ENCODE measurements at places on chromosomes 4 and X.

DNA sequence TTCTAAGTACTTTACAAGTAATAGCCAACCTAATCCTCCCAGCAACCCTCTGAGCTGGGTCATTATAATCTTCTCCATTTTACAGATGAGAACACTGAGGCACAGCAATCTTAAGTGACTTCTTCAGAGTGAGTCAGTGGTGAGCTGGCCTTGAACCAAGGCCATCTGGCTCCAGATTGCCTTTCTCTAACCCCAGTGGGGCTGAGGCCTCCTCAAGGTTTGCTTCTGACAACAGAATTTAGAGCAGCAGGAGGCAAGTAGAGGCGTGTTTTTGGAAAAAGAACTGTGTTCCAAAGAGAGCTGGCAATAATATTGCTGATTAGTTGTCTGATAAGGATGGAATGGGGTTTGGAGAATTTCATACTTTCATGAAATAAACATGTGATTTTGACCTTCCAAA is 41.2 kb downstream of the PIR start:
- no peak for DNase-seq

DNA sequence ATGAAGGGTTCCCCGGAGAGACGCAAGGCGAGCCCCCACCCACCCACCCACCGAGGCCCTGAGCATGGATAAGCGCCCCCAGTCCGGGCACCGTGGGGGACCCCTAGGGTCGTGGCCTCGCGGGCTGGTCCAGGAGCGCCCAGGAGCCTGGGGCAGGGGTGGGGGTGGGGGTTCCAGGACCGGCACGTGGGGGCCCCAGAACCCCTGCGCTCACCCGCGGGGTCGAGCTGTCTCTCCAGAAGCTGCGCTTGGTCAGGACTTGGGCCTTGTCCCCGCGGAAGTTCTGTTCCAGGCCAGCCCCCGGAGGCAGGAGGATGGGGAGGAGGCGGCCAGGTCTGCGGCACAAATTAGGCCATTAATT is 11.2 kb upstream of the SHOX start:
- DNase-seq = no peak

DNA sequence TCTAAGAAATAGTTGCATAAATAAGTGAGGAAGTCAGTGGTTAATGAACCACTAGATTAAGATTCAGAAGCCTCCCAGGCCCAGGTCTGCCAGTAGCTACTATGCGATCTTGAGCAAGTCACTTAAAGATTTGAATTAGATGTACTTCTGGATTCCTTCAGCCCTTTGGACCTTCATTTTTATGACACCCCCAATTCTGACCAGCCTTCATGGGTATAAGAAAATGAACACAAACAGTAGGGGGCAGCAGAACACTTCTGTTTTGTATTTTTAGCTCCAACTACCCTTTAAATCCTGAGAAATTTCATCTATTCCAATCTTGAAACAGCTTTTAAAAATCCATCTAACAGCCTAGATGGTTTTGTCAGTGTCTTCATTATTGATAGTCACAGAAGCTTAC is 19.0 kb downstream of the TMEM47 start:
- DNase-seq = no peak

DNA sequence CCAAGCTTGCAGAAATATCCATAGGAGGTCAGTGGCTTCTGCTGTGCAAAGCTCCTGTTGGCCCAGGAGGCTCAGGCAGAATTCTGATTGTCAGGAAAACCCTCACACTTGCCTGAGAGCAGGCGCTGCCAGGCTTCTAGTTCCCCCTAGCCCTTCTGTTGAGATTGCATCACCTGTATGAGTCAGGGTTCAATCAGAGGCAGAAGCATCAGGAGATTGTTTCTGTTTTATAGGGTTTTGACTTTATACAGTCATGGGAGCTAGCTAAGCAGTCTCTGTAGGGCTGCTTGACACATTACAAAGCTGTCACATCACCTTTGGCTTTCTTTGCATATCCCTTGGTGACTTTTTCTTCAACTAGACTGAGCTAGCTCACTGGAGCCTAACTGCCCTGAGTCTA is 27.8 kb downstream of the DIPK2B start:
- no peak for DNase-seq

DNA sequence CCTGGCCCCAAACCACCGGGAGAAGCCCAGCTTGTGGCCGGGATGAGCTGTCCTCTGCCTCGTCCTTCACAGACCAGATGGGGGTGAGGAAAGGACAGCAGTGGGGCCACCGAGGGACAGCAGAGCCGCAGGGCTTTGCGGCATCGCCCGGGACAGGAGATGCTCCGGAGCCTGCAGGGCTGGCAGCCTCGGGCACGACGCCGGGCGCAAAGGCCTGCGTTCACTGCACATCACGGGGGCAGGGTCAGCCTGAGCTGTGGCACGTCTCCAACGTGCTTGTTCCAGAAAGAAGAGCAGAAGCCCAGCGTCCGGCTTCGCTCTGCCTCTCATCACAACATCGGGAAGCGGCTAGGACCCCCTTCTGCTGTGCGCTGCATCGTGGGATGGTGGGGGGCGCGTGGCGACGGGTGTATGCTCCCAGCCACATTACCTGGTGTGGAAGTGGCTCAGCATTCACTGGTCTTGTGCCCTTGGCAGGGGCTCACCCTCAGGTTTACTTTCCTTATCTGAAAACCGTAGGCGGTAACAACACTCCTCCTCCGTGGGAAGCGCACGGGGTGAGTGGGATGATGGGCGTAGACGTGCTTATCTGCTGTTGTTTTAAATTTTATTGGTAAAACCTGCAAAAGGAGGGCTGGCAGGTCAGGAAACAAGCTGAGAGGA is 7.4 kb downstream of the TADA2B start:
- DNase-seq = no peak

GRCh38 chr4:186657764-186658163 is 65.9 kb downstream of the FAT1 start:
- DNase-seq = no peak

DNA sequence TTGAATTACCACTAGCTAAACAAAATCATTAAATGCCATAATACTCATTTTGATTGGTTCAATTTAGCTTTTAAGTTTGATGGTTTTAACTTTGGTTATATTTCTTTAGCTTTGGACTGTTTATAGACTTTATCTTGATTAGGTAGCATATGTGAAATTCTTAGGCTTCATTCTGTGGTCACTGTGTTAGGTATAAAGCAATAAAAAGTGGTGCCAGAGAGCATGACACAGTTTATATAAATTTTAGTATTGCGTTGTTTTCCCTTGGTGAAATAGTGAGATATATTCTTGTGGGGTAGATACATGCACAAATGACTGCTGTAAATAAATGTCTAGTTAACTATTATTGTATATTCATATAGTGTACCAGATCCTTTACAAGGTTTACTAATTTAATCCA is 474.2 kb upstream of the GRID2 start:
- no peak for DNase-seq

GRCh38 chrX:139831675-139832456 is 101.0 kb downstream of the ATP11C start:
- peak; percentile 9 for DNase-seq

- no peak for DNase-seq
These were observed 20.4 kb upstream of the TBC1D14 start for GRCh38 chr4:6889101-6889735.

GRCh38 chr4:106864231-106864630 is 171.9 kb downstream of the DKK2 start:
- no peak for DNase-seq

DNA sequence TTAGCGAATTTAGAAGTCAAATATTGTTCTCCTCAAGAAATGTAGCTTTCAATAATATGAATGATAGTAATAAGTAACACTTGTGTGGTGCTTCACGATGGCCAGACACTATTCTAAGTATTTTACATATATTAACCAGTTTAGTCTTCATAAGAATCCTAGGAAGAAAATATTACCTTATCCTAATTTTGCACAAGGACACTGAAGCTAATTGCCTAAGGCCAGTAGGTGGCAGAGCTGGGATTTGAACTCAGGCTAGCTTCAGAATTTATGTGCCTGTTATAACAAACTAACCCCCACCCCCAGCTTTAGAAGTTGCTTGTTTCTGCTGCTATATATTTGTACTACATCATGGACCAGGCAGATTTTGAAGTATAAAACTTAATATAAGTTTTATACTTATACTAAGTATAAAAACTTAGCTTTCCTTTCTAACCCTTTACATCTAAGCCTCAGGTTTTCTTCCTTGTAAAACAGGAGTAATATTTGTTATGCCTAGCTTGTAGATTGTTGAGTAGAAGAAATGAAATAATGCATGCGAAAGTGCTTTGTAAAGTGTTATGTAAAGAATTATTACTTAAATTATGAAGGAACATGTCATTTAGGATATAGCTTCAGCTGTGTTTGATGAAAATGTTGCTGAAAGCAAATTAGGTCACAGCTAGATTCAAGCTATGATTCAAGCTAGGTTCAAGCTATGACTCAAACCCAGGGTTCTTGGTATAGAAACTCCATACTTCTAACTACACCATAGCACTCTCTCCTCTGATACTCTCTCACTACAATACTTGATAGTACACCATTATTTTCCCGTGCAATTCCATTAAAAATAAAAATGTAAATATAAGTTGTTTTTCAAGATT is 4.2 kb upstream of the CDS1 start:
- no peak for DNase-seq

GRCh38 chr4:74055498-74055897 is 17.0 kb upstream of the CXCL3 start:
- no peak for DNase-seq

DNA sequence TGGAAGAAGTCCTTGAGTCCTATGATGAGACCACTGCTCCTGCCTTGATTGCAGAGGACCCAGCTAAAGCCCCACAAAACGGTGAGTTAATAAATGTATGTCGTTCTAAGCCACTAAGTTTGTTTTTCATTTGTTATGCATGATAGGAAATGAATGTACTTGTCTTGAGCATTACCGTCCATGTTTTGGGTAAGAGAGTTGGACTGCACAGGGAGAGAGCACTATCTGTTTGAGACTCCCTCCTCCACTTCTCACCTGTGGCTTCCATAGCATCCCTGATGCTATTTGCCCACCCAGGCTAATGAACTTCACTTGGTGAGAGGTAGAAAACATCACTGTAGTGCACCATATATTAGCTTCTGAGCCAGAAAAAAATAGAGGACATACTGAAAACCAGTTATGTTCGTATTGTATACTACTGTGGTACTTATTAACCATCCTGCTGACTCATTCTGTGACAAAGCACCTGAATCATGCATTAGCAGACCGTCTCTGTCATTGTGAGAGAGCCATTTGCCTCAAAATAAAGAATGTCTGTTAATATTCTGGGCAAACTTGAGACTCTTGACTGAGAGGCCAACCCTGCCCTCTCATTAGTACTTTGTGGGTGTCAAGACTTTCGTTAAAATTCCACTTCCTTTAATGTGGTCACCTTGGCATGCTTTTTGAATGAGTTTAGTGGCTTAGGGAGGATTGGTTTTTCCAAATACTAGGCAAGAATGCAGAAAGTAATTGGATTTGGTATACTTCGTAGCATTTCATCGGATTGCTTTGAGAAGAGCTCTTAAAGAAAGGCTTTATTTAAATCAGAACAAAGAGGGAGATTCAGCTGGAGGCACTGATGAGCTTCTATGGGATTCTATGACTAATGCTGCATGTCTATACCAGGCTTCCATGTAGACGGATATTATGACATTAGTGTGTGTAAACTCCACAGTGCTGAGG is 99.3 kb upstream of the GRPR start:
- no peak for DNase-seq

DNA sequence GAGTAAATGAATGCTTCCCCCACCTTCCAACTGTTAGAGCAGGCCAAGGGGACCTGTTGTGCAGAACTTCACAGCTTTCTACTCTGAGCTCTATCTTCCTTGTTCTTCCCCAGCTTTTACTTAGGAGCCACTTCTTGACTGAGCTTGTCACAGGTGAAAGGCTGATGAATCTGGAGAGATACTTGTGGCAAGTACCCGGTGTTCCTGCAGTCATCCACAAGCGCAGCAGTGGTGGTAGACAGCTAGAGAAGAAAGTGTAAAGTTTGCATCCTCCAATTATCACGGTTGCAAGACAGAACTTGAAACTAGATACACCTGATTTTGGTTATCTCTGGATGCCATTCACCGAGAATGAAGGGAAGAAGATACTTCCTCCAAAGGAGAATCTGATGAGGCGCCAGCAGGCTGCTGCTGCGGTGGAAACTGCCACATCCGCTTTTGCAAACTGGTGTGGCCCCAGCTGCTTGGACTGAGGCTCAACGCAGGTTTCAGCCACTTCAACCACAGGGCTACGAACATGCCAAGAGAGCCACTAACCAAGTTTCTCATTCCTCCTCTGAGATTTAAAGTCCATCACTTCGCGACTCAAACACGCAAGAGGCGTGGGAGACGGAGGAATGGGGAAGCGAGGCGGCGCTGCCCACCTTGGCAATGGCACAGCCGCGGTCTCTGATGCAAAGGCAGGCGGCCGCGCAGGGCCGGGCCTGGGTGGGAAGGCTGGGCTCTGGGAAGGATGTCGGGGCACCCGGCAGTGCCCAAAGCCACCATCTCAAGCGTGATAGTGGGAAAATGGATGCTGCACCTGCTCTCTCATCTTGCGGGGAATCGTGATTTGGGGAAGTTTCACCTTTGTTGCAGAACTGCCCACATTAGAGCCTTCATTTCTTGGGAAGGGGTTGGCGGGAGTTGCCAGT is 1.3 kb upstream of the FHIP1A start:
- DNase-seq = peak; percentile 73

DNA sequence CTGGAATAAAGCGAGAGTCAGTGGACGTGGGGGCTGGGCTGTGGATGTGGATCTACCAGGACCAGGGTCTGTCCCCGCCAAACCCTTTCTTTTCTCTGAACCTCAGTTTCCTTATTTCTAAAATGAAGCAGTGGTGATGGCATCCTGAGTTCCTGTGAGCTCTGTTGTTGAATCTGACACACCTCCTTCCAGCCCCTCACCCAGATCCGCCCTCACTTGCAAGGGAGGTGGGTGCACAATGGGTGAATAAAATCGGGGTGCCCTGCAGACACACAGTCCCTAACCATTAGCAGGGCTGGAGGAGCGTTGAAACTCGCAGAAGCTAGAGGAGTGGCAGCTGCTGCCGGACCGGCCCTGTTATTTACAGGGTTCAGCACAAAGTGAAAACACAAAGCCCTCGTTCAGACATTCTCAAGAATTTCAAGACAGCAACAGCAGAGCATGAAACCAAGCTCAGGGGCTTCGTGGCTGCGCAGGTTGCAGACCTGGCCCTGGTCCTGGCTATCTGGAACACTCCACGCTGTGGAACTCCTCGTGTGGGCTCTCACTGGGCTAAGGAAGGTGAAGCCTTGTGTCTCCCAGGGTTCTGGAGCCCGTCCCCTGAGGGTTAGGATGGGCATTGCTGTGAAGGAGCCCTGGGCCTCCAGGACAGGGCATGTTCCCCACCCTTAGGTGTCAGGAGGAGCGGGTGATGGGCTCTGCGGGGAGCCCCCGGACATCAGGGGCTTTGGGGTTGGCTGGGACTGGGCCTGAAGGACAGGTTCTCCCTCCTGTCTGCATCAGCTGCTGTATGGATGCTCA is 42.9 kb downstream of the PSAPL1 start:
- no peak for DNase-seq

GRCh38 chrX:104659005-104659744 is 93.2 kb downstream of the IL1RAPL2 start:
- DNase-seq = no peak

- DNase-seq = no peak
These were observed 108.0 kb upstream of the ZNF518B start for GRCh38 chr4:10565166-10565780.

- no peak for DNase-seq
These were observed 123.0 kb downstream of the CAMK2D start for GRCh38 chr4:113638562-113638832.

- DNase-seq = no peak
These were observed 27.3 kb upstream of the RBBP7 start for GRCh38 chrX:16897445-16897844.

Data from right kidney (tissue), 9 donors.